ENCODE measurements at places on chromosomes 4 and X. TPM values are rescaled to one million over a fixed set of nuclear protein-coding genes. Genes with fewer than 3 reads are reported as not detected.

CCDC120 gene
- 3.5 TPM for total RNA-seq

IL2 gene
- total RNA-seq = not detected

HSD17B13 gene
- total RNA-seq = 0.69 TPM

SLC25A14 gene
- total RNA-seq = 31.6 TPM

ARHGAP24 gene
- total RNA-seq = 15.0 TPM

FRMD7 gene
- total RNA-seq = 0.46 TPM

FATE1 gene
- total RNA-seq = not detected

TACC3 gene
- 7.6 TPM for total RNA-seq

GABRE gene
- 4.4 TPM for total RNA-seq

CENPVL3 gene
- total RNA-seq = 10.4 TPM
